Gastroesophageal sphincter (tissue), 4 donors: ENCODE measurements at places on chromosomes 6 and 20. TPM values are rescaled to one million over a fixed set of nuclear protein-coding genes. Genes with fewer than 3 reads are reported as not detected.
A peak's percentile ranks its signal among the peaks of the same experiment; 100 is the strongest.

The NHSL1 gene
- total RNA-seq, result 7.4 TPM

The JPH2 gene
- 267 TPM for total RNA-seq

GRCh38 chr20:45917790-45918141 lies 5.8 kb upstream of the PLTP start:
- peak; percentile 40 for ATAC-seq

The TUBB2B gene
- total RNA-seq, result 17.1 TPM

DNA sequence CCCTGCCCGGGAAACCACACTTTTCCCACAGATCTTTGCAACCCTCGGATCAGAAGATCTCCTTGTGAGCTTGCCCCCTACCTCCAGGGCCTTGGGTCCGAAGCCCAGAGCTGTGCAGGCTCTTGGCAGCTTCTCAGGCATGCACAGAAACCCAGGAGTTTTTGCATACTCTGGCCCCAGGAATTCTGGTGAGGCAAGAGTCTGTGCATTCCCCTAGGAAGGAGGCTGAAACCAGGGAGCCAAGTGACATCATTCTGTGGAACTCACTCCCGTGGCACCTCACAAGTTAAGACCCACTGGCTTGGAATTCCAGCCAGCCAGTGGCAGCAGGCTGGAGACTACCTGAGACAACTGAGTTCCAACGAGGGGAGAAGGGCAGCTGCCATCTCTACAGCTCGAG lies 100.1 kb downstream of the TNFRSF21 start:
- no peak for ATAC-seq

DNA sequence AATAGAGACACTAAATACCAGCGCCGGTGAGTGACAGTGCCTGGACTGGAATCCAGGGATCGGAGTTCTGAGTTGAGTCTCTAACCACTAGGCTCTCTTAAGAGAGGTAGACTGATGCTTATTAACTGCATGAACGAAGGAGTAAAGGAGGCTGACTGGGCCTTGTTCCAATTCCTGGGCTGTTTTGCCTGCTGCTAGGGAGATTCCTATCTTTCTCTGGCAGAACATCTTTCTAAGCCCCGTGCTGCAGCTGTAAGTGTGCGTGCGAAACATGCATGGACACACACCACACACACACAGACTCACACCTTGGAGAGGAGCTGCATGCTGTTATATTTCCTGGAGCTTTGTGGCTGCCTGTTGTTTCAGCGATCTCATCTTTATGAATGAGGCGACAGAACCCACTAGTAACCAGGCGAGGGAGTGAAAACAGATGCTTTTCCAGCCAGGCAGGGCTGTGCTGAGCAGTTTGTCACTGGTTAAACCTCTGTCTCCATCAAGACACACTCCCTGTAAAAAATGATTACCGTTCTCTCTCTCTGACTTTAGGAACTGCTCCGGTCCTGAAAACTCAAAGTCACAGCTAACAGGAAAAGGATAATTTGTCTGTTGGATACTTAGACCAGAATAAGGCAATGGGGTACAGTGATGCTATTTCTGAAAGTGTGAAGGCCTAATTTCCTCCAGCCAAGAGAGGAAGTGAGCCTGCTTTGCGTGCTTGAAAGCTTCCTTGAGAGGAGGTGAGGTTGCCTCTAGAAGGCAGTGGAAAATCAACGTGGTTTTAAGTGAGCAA lies 157.4 kb upstream of the ZNF217 start:
- no peak for ATAC-seq

The ZBP1 gene
- 0.08 TPM for total RNA-seq

- no peak for ATAC-seq
Measured at GRCh38 chr6:129889580-129889979, 28.5 kb upstream of the TMEM244 start.

The ZKSCAN3 gene
- 4.4 TPM for total RNA-seq

The GSTA4 gene
- total RNA-seq, result 25.7 TPM

GRCh38 chr6:165770397-165771082 lies 107.5 kb upstream of the PDE10A start:
- ATAC-seq, result no peak

DNA sequence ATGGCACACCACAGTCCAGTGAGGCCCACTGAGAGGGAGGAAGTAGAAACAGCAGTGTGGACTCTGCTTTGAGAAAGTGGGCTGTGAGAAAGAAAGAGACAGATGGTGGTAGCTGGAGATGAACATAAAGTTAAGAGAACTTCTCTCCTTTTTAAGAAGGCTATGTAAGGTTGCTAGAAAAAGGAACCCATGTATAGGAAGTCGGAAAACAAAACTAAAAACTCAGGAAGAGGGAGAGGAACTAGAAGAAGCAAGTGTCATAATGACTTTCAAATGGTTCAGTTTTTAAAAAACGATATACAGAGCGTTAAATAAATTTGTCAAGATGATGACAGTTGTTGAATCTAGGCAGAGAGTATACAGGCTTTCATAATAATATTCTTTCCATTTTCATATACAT lies 25.4 kb upstream of the GMNN start:
- ATAC-seq, result no peak

DNA sequence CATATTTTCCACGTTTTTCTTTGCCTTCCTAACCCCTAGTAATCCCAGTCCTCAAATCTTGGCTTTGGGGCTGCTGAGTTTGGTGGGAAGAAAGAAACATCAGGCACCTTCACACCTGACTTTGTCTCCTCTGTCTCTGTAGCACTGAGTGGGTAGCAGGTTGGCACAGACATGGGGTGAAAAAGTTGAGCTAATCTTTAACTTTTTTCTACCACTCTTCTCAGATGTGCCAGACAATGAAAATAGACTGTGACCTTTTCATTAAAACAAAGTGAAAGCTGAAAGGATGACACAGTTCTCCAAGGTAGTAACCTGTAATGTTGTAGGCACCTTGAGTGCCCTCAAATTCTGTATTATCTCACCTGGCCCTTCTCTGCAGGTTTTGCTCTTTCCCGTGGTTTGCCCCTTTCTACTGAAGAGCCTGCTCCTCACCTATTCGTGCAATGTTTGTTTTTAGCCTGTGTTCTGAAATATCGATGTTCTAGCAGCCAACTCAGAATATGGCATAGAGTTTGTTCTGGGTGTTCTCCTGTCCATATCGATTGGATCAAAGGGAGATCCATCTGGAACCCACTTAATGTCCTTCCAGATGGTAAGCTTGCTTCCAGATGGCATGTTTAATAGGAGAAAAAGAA lies 57.8 kb upstream of the ATXN1 start:
- no peak for ATAC-seq

GRCh38 chr6:111857674-111858337 lies 15.4 kb downstream of the FYN start:
- no peak for ATAC-seq

The SMLR1 gene
- total RNA-seq, result not detected

GRCh38 chr6:154080461-154081189 lies 41.6 kb downstream of the OPRM1 start:
- no peak for ATAC-seq

GRCh38 chr6:148750838-148751792 lies 4.3 kb downstream of the UST start:
- no peak for ATAC-seq

The TFAP2D gene
- not detected for total RNA-seq

The LY6G5B gene
- 0.10 TPM for total RNA-seq

The SLC52A3 gene
- 1.3 TPM for total RNA-seq

DNA sequence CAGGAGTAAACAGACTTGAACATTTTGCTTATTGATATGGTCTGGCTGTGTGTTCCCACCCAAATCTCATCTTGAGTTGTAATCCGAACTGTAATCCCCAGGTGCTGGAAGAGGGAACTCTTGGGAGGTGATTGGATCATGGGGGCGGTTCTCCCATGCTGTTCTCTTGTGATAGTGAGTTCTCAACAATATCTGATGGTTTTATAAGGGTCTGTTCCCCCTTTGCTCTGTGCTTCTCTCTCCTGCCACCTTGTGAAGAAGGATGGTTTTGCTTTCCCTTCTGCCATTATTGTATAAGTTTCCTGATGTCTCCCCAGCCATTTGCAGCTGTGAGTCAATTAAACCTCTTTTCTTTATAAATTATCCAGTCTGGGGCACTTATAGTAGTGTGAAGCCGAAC lies 40.0 kb downstream of the MYLIP start:
- ATAC-seq, result no peak

DNA sequence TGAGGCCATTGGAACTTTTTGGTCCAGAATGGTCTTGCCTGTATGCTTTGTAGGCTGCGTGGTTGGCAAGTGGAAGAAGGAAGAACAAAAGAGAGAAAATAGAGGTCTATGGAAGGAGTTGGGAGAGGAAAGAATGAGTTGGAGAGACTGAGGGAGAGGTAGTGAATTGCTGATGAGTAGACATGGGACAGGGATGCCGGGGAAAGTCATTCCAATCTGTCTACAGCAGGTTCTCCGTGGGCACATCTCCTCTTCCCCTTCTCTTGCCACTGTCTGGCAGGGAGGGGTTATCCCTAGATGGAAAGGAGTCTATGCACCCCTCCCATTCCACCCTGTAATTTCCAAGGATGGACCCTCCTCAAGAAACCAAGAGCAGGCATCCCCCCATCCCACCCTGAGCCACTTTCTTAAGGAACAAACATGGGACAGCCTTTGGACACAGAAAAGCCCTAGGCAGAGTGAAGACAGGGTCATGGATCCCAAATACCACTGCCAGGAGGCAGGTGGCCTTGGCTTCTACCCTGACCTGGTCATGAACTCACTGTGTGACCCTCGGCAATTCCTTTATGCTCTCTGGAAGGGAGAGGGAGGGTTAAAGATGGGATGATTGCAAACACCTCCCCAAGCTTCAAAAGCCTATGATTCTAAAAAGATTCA lies 196.9 kb downstream of the LRFN2 start:
- no peak for ATAC-seq

DNA sequence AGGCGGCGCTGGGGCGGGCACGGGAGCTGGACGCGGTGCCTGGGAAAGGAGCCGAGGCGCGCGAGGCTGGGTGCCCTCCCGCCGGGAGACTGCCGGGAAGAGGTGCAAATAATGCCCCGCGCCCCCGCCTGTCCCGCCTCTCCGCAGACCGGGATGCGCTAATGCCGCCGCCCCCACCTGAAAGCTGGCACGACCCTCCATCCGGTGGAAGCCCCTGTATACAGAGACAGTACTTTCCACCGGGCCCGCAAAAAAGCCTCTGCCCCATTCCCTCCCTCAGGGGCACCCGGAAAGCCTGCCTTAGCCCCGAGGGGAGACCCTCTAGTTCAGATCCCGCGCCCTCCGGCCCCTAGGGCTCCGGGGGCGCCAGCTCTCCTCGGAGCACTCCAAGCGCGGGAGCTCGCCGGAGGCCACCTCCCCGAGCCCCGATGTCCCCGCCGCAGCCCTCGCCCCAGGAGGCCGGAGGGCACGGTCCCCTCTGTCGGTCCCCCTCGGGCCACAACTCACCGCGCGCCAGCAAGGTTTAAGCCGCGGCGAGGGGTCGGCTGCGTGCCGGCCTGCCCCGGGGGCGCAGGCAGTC lies 1.2 kb downstream of the GRM4 start:
- ATAC-seq, result no peak

DNA sequence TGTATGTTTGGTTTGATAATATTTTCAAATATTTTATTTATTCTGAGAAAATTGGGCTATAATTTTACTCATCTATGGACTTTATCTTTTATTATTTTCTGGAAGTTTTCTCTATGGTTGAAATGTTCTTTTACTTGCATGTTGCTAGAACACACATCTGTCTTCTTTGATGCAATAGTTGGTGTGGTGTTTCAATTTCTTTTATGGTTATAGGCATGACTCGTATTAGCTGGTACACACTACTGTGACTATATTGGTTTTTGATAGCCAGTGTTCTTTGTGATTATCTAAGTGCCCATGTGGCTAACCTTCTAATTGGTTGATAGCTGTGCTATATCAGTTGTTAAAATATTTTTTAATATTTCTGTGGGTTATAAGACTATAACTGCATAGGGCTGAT lies 1343.3 kb upstream of the GJE1 start:
- ATAC-seq, result no peak

- ATAC-seq, result no peak
Measured at GRCh38 chr6:159902620-159903019, 11.8 kb downstream of the MAS1 start.

The FARS2 gene
- total RNA-seq, result 9.8 TPM

DNA sequence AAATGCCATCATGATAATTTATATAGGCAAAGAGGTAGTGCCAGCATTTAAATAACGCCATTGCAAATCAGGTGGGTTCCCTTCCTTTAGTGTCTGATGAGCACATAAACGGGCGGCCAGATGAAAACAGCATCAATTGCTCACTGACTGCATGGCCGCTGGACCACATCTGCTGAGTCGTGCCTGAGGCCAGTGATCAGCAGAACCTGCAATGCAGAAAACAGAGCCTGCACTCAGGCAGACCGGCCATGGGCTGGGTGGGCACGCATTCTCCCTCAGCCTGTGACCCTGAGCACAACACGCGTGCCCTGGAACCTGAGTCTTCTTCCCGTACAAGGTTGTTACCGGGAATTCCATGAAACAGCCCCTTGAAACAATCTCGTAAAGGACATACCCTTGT lies 144.0 kb upstream of the THBS2 start:
- no peak for ATAC-seq

The DEFB132 gene
- not detected for total RNA-seq

The BEND3 gene
- 1.1 TPM for total RNA-seq

GRCh38 chr20:8306937-8307336 lies 174.9 kb downstream of the PLCB1 start:
- ATAC-seq, result no peak

The SLC22A2 gene
- total RNA-seq, result not detected

- ATAC-seq, result peak; percentile 21
Measured at GRCh38 chr20:23115822-23116221, 29.7 kb upstream of the CD93 start.

GRCh38 chr6:111817451-111818120 lies 55.7 kb downstream of the FYN start:
- ATAC-seq, result no peak

- ATAC-seq, result no peak
Measured at GRCh38 chr6:41040101-41040939, 1.3 kb upstream of the UNC5CL start.

DNA sequence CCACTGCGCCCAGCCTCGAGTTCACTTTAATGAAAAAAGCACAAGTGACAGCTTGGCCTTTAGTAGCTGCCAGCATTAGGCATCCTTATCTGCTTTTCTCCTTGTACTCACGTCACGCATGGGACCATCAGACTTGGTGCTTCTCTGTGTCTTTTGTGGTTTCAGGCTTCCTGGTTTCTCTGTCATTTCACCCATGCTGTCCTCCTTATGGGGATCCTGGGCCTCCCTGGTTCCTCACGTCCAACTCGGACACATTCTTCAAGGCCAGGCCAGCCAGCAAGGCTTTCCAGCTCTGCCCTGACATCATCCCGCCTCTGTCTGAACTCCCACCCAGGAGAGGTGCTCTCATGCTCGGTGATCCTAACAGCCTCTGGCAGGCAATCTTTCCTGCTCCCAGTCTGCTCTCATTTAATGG lies 83.2 kb downstream of the TIAM2 start:
- ATAC-seq, result no peak

GRCh38 chr20:10581823-10582222 lies 92.0 kb downstream of the JAG1 start:
- ATAC-seq, result no peak

- peak; percentile 18 for ATAC-seq
Measured at GRCh38 chr20:49603209-49603627, 35.3 kb upstream of the PTGIS start.
